ENCODE measurements at places on chromosomes 1 and 21.

- no peak for DNase-seq
Observed at GRCh38 chr1:207115269-207115668, 11.2 kb downstream of the C4BPA start.

DNA sequence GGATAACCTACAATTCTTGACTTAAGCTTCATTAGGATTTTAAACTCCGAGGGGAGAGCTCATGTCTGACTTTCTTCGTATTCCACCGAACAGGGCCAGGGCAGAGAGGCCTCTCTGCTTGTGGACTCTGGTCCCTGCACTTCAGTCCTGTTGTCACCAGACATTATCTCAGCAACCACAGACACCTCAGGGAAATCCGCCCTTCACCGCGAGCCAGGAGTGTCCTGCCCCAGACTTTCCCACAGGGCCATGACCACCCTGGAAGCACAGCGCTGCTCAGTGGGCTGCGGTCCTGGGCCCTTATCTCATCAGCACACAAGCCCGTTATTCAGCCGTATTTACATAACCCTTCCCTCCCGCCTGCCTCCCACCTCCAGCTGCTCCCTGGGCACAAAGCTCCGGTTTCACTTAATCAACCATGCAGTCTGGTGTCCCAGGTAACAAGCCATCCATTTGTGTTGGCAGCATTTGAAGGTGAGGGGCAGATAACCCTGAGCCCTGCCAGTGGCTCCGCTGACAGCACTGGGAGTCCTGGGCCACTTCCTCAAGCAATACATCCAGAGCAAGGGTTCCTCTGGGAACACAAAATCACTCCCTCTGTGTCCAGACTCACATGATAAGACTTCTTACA is 122.8 kb upstream of the RAB4A start:
- DNase-seq: no peak

DNA sequence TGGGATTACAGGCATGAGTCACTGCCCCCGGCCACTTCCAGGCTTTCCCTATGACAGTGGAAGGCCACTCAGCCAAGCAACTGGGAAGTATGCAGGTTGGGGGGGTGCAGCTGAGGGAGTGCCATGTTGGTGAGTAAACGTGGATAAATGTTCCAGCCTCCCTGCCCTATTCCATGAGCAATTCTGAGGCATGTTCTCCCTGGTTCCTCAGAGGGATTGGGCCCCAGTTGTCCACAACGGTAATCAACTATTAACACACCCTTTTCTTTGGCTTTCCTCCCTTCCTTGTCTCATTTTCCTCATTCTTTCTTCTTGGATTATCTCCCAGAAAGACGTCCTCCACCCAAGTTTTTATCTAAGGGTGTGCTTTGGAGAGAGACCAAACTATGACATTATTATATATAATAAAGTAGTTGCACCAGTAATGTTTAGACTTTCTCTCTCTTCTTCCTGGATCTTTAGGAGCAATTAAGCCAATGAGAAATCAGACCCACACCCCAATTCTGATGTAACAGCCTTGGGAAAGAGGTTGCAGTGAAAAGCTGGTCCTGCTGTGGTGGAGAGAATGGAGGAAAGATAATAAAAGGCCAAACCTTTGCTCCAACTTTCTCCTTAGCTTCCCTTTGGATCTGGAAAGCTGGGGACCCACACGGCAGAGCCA is 6.8 kb upstream of the SLAMF9 start:
- peak; percentile 94 for DNase-seq

DNA sequence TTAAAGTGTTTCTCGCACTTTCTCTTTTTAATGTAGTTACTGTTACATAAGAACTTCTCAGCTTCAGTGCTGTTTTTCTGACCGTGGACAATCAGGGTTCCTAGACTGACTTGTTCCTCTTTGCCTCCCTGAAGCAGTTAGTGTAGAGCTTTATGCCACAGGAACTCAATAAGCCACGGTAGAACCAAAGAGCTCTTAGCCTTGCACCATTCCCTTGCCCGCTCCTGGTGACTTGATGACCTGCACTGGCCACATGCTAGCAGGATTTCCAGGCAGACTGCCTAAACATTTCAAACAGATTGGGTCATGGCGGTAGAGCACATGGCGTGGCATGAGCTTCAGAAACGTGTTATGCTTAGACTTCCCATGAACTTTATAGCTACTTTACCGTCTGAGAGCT is 18.8 kb upstream of the FASLG start:
- DNase-seq: no peak

- DNase-seq: no peak
Observed at GRCh38 chr1:2561446-2561845, 5.3 kb downstream of the TNFRSF14 start.
